ENCODE measurements at places on chromosomes 12 and 14.
A peak's percentile ranks its signal among the peaks of the same experiment; 100 is the strongest.

- DNase-seq: no peak
Measured at GRCh38 chr12:75935539-75936242, 95.9 kb downstream of the PHLDA1 start.

- no peak for DNase-seq
Measured at GRCh38 chr12:108141600-108142130, 12.6 kb downstream of the WSCD2 start.

DNA sequence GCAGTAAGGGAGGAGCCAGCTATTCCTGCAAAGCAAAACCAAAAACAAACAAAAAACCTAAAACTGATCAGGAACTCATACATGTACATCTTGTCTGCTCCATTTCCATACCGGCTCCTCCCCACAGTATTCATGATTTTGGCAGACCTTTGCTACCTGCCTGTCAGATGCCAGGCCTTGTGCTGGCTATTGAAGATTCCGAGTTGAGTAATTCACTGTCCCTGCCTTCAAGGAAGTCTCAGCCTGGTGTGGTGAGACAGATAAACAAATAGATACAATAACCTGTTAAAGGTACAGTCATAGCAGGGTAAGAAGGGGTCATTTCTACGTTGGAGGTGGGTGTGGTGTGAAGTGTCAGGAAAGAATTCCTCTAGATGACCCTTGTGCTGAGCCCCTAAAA lies 42.7 kb downstream of the SUSD6 start:
- DNase-seq: no peak

- DNase-seq: no peak
Measured at GRCh38 chr12:55697686-55698085, 10.0 kb downstream of the ITGA7 start.

- DNase-seq: no peak
Measured at GRCh38 chr14:99118046-99118721, 153.8 kb downstream of the BCL11B start.

GRCh38 chr14:59964251-59965007 lies 44.5 kb downstream of the LRRC9 start:
- DNase-seq: no peak

DNA sequence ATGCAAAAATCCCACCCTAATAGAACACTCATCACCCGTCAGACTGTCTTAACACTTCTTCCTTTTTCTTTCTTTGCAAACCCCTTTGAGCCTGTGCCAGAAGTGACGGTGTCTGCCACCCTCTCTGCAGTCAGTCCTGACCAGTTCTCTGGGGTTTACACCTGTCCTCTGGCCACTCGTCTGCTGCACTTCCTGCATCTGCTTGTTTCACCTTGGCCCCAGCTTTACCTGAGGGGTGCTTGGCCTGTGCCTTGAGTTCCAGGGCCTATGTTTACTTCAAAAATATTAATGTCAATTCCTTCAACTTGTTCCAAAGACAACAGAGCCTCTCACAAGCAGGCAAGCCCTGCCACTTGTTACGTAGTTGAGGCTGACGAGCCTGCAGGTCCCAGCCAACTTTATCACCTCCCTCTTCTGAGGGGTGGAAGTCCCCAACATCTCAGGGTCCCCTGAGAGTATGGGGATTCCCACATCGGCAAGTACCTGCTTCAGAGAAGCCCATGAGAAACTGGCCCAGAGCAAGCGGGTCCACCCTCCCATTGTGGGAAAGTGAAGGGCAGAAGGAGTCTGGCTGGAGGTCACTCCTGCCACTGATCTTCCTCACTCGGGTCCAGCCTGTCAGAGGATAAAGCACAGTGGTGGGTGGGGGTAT lies 205.4 kb downstream of the DAD1 start:
- DNase-seq: peak; percentile 26

DNA sequence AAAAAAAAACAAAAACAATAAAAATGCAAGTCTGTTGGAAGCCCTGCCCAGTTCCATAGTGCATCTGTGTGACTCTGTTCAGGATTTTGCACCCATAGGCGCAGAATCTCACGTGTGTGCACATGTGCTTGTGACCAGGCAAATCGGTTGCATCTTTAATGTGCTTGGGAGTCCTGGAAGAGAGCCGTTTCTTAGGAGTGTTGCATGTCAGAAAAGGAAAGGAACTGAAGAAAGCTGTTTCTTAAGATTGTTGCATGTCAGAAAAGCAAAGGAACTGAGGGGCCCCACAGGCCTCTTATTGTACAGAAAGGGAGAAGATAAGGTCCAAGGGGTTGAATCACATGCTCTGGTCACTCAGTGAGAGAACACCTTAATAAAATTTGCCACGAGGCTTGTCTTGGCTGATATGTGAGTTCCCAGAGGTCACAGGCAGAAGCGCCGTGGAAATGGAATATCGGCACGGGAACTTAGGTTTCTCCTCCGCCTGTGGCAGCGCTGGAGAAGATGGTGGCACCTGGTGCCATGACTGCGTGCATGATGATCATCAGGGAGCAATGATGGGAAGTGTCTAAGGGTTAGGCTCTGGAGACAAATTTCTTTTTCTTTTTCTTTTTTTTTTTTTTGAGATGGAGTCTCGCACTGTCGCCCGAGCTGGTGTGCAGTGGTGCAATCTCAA lies 90.0 kb downstream of the LRRC74A start:
- no peak for DNase-seq

DNA sequence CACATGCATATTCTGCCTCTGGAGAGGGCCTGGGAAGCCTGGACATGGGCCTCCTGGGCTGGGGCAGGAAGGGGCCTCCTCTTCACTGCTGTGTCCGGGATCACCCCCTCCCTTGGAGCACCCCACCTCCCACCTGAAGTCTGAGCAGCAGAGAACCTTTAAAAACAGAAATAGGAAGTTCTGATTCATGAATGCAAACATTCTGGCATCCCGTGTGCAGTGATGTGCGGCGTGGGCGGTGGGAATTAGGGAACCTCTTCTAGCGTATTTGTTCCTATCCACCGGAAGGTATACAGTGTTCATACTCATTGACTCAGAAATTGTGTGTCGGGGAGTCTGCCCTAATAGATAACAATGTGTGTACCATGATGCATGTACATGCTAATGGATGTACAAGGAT lies 46.2 kb downstream of the C14orf132 start:
- no peak for DNase-seq

DNA sequence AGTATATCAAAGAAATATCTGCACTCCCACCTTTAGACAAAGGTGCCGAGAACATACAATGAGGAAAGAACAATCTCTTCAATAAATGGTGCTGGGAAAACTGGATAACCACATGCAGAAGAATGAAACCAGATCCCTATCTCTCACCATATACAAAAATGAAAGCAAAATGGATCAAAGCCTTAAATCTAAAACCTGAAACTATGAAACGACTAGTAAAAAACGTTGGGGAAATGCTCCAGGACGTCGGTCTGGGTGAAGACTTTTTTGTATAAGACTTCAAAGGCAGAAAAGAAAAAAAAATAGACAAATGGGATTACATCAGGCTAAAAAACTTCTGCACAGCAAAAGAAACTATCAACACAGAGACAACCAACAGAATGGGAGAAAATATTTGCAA lies 83.8 kb downstream of the PPM1A start:
- DNase-seq: no peak

- DNase-seq: peak; percentile 79
Measured at GRCh38 chr12:52151837-52152783, 39.7 kb downstream of the KRT80 start.

DNA sequence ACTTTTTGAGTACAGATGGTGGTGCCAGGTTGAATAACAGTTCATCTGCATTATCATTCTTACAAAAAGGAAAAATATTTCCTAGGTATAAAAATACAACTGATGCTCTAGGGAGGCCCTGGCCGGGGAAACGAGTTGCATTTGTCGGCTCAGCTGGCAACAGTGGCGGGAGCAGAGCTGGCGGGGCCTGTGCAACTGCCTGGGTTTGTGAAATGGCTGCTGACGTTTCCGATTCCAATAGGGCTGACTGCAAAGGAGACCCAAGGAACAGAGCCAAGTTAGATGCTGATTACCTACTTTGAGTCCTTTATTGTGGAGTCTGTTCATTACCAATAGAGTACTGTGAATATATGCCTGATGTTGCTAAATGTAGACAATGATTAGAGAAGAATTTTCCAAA lies 25.8 kb upstream of the PHLDA1 start:
- no peak for DNase-seq

DNA sequence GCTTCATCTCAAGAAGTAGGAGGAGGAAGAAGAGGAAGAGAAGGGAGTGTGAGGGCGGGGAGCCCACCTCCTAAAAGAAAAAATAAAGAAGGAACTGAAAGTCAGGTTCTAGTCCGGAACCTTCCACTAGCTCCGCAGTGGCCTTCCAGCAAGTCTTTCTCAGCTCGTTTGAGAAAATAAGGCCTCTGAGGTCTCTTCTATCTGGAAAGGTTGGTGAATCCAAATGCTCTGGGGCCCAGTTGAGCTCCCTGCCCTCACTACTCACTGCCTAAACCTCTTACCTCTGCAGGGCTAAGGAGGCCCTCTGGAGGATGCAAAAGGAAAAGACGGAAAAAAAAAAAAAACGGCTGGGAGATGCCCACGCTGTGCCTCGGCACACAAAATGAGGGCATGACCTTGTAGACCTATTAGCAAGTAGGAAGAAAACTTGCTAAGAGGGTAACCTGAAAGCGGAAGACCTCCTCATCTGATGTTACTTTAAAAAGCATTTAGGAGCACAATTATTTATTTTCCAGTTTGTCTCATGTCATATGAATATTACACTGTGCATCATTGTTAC lies 35.9 kb downstream of the FBLN5 start:
- peak; percentile 64 for DNase-seq

DNA sequence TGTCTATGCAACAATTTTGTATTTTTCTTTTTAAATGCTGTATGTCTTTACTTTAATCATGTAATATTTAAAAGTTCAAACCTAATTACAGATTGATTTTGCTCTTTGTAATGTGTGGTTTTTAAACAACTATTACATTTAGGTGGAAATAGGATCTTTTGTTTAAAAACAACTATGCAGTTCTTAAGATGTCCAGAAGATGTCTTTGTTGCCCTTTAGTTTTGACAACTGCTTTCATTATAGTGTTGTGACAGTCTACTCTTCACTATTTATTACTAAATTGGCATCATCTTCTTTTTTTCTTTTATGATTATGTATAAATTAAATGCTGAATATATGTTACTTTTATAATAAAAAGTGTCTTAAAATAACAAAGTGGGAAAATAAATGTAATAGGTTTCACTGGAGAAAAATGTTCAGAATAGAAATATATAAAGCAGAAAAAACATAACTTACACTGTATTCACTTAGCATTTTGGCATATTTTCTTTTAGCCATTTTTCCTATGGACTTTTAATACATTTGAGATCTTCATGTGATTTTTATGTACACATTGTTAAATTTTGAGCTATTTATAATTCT lies 27.1 kb upstream of the PCNX4 start:
- peak; percentile 57 for DNase-seq

DNA sequence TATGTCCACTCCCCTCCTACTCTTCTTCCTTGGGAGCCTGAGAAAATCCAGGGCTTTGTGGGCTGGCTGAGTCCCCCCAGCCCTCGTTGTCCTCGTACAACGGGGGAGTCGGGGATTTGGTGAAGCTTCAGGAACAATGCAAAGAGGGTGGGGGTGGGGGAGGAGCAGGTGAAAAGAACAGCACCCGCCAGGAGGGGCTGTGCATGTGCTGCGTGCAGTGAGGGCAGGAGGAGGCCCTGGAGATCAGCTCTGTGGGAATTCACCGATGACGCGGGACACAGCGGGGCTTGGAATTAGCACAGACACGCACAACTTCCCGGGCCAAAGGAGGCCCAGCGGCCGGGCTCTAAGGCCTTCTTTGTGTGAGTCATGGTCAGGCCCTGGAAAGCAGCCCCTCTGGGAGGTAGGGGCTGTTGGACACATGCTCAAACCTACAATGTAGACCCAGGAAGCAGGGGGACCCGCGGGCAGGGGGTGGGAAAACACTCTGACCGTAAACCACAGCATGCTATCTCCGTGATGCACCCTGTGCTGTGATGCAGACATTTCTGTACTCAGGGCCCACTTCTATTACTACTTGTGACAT lies 32.8 kb downstream of the RBM19 start:
- DNase-seq: no peak

- no peak for DNase-seq
Measured at GRCh38 chr14:103854017-103854808, 6.8 kb upstream of the PPP1R13B start.

DNA sequence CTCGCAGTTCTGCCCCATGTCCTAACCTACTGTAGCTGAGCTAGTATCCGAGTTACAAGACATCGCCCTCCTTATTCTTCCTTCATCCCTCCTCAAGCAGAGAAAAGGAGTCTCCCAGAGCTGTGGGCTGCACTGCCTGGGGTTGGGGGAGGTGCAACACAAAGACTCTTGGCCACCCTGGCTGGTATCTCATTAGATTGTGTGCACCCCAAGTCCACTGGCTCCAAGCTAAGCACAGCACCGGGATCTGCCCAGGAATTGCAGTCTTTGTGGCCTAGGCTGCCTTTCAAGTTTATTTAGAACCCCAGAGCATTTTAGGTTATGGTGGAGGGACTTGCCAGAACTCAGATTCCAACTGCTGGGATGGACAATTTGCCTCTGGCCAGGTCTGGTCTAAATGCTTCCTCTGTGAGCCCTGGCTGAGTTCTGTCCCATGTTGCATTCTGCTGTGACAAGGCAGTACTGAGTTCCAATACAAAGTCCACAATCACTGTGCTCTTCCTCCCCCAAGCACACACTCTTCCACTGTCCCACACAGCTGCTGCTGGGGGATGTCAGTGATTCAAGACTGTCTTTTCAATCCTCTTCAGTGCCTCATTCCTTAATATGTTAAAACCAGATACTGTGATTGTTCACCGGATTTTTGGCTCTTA lies 169.6 kb upstream of the CLEC14A start:
- no peak for DNase-seq

- no peak for DNase-seq
Measured at GRCh38 chr14:78754059-78754458, 583.9 kb downstream of the NRXN3 start.

DNA sequence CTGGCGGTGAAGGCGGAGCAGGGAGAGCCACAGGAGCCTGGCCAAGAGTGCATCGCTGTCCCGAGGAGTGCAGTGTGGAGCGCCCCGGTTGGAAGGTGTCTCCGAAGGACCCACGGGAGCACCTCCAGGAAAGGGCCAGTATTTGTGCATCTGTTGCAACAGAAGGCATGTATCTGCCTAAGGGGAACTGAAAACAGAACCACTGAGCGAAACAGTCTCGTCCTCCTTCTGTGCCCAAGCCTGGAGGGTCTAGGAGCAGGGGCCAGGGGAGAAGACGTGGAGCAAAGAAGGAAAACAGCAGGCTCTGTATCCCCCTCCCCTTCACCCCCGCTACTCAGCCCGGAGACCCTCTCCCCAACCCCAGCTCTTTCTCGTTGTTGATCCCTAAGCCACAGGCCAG lies 5.3 kb upstream of the LRRC10 start:
- DNase-seq: no peak

- DNase-seq: peak; percentile 54
Measured at GRCh38 chr14:49977126-49977841, 84.4 kb downstream of the ARF6 start.
